NCI-H345 (cell line): ENCODE measurements at places on chromosomes 6 and 20.

- DNase-seq = peak; percentile 25
Observed at GRCh38 chr20:63831646-63831992, 555 bp upstream of the ZBTB46 start.

DNA sequence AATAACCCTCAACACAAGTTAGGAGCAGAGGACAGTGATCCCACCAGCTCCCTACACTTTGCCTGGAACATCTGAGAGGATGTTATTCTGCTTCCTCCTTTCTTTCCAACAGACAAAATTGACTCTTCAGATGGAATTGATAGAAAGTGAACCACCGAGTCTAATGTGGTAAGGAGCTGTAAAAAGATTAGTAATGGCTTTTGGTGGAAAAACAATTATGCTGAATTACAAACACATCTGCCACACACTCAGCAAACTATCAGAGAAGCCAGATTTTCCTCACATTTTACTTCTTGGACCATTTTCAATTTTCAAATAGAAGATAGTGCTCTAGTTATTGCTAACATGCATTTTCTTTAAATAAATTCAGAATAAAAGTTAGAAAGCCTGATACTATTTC, 171.8 kb upstream of the COL21A1 start:
- no peak for DNase-seq

- no peak for DNase-seq
Observed at GRCh38 chr6:53773044-53773696, 21.6 kb upstream of the LRRC1 start.

GRCh38 chr20:25090492-25091429, 8.8 kb upstream of the VSX1 start:
- DNase-seq = peak; percentile 93

GRCh38 chr6:169975286-169975685, 223.9 kb downstream of the ERMARD start:
- DNase-seq = no peak

DNA sequence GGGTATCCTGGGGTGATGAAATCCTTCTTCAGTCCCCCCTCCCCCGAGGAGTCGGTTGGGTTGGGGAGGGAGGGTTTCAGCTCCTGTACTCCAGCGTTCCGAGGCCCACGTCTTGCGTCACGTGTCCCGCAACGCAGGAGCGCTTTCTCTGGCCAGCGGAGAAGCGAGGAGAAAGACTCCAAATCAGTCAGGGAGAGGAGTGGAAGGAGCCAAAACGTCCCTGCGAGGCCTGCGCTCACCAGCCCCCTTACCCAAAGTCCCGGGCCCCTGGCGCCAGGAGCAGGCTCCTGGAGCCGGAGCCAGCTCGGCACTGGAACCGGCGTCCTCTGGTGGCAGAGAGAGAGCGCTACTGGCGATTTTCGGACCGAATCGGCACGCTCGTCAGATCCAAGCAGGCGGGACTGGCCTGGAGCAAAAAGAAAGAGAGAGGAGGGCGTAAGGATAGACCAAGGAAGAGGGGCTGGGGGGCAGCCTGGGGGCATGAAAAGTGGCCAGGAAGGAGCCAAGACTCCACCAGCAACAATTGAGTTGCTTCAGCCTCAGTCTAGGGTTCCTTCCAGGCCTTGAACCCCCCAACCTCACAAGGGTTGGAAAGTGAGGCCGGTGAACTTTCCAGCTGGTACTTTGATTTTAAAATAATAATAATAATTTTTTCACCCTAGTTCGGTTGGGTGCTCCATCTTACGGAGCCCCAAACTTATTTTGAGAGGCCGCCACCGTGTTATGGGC, at the start of gene GNAS:
Gene GNAS (plus strand): TSS at position 174 of the 729 bp plus-strand sequence.
- no peak for DNase-seq

DNA sequence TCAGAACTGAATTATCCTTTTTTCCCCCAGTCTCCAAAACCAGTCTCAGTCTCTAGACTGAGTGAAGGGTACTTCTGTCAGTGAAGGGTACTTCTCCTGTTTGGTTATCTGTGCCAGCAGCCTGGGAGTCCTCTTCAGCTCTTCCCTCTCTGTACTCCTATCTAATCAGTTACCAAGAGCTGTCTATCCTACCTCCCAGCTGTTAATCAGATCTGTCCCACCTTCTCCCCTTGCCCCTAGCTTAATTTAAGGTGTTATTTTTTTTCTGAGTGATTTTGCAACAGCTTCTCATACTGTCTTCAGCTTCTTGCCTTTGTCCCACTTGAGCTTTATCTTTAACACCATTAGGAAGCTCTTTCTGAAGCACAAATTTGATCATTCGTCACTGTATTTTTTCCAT, 491.9 kb upstream of the SOX4 start:
- DNase-seq = peak; percentile 65

GRCh38 chr20:51562332-51563173, 20.0 kb upstream of the NFATC2 start:
- peak; percentile 54 for DNase-seq

DNA sequence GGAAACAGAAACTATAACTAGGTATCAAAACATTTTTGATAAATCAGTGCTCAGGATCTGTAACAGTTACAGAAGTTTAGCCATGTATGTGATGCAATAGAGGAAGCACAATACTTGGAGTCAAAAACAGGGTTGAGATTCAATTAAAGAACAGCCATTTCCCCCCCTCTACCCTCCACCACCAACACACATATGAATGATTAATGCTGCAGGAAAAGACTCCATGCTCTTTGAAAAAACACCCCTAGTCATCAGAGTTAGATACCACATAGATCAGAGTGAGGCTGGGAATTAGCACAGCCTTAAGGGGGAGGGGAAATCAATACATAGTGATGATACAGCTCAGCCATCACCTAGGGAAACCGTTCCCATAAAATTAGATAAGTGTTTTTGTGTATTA, 108.9 kb upstream of the EMILIN3 start:
- no peak for DNase-seq

DNA sequence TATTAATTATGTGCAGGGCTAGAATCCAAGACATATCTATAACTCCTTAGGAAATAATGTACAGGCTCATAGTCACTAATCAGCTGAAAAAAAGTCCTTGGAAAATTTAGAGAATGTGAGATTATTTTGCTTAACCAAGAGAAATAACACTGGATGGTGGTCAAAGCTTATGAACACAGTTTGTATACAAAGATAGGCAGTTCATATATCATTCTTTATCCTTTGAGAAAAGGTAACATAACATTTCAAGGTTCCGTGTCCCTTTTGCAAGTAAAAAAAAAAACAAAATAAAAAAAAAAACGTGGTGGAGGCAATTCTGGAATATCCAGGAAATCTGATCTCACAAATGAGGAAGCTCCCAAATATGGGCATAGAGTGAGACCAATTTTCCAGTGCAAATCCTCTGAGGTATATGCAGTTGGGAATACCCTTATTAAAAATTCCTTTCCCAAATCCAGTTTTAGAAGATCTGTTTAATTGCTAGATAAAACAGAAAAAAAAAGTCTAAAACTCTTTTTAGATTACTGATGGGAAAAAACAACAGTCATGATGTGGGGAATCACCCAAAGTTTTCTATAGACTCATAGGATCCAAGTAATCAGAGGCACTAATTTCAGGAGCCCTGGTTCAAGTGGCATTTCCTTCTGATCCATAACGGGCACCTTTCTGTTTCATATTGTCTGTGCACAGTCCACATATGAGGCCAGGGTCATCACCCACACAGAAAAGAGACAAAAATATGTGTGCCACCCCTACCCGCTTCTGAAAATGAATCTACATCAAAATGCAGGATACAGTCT, 17.7 kb upstream of the TNFAIP3 start:
- no peak for DNase-seq
